GM06990 (cell line): ENCODE measurements at places on chromosomes 4 and X.

- DNase-seq = peak; percentile 40
These were observed 88.6 kb upstream of the TRIM2 start for GRCh38 chr4:153115322-153116290.

DNA sequence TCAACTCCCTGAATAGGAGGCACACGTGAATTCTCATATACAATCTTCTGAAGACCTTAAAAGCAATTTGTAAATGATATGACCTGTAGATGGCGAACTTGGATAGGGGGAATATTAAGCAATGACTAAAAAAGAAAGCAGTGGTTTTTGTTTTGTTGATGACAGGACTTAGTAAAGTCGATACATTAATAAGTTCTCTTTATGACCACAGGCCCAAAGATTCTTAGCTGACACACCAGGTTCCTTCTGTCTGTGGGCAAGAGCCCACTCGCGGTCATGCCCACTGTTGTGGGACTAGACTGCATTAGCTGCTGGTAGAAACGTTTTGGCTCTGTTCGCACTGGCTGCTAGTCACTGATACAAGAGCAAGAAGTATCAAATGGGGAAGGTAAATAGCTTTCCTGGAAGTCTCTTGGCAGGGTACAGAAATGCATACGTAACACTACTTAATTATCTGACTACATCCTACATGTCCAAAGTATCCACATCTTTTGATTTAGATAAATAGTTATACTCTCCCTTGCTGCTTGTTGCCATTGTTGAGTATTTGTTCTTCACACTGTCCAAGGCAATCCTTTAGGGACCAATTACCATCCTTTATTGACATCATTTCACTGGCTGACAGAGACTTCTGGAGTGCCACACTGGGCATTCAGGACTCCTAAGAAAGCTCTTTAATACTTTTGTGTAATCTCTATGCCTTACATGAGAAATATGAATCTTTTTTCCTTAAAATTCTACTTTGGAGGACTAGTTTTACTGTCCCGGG lies 31.0 kb downstream of the ALPK1 start:
- DNase-seq = peak; percentile 46

DNA sequence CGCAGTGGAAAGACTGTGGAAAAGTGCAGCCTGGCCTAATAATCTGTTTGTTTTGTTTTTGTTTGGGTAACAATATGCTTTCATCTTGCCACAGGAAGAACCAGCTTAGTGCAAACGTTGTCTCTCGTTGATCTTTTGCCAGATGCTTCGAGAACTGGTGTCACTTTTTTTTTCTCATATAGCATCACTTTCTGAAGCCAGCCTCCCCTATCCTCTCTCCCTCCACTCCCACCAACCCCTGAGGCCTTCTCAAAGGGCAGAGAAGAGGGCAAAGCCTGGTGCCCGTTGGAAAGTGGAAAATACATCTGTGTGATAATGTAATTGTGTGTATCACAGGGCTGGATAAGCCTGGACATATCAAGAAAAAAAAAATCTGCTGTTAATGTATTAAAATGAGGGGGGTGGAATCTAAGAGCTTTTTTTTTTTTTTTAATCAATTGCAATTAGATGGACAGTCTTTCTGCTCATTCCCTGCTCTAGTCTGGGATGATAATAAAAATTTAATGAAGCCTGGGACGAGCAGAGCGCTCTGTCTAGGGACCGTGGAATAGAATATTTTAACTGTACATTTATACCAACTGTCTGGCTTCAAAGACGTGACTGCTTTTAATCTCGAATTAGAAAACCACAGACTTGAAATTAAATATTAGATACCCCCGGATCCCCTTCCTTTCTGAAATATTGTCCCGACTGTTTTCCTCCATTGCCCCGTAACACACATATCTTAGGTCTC lies 8.1 kb downstream of the POU4F2 start:
- DNase-seq = no peak

GRCh38 chr4:88029556-88029955 lies 22.1 kb downstream of the PKD2 start:
- no peak for DNase-seq

GRCh38 chr4:124803641-124804040 lies 91.1 kb upstream of the ANKRD50 start:
- DNase-seq = no peak

DNA sequence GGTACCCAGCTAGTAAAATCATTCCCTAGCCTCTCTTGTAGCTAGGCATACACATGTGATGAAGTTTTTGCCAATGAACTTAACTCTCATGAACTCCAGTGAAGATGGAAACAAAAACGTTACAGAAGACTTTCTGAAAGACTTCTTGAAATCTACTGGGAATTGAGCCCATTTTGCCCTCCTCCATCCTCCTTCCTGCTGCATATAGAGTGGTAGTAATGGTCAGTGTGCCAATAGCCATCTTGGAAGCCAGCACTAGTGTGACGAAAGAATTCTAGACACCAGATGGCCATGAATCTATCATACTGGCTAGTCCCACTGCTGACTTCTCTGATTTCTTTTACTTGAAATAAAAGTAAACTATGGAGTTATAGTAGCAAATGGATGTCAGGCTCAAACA lies 30.9 kb upstream of the PPA2 start:
- no peak for DNase-seq

DNA sequence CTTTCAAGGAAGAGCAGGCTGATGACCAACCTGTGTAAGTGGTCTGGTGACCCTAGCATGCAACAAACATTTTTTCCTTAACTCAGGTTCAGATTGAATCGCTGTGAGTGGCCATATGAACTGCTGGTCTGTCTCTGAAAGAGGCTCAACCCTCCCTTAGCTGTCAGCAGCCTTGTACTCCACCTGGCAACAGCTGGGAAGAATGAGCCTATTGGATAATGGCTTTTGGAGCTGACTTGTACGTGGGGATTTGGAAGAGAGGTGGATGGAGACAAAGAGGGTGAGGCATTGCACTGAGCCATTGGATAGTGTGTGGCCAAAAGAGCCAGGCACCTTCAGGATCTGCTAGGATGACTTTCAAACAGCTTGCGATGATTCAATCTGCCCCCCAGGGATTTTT lies 35.7 kb upstream of the BMP15 start:
- no peak for DNase-seq

DNA sequence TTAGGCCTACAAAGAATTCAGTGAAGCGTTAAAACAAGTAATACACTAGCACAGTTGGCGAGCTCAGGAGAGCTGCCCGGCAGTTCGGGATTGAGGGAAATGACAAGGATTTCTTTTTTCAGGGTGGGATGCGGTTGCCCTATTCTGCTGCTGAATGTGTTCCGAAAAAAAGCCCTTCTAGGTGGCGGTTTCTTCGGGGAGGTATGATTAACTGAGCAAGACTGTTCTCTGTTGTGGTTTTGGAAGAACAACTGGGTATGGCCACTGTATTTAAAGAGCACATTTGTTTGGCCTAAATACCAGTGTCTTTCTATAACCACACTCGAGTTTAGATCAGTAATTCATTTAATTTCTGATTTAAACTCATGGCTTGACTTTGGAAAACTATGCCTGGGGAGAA lies 459.7 kb upstream of the FAT1 start:
- no peak for DNase-seq

GRCh38 chrX:38806875-38807621 lies 5.8 kb downstream of the MID1IP1 start:
- DNase-seq = no peak

- DNase-seq = no peak
These were observed 298.2 kb upstream of the FSTL5 start for GRCh38 chr4:162461952-162462351.

DNA sequence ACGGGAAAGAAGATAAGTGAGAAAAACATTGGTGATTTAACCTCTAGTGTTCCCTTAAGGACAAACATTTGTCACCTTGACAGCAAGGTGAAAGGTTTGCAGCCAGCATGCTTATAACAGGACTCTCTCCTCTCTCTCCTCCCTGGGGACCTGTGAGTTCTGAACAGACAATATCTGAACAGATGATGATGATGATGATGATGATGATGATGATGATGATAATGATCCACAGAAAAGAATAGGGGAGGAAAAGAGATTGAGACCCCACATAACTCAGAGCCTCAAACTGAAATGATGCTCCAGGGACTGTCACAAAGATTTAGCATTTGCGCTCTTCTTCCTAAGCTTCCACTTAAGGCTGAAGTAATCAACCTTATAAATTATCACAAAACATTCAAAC lies 103.9 kb downstream of the SLC10A7 start:
- DNase-seq = no peak

DNA sequence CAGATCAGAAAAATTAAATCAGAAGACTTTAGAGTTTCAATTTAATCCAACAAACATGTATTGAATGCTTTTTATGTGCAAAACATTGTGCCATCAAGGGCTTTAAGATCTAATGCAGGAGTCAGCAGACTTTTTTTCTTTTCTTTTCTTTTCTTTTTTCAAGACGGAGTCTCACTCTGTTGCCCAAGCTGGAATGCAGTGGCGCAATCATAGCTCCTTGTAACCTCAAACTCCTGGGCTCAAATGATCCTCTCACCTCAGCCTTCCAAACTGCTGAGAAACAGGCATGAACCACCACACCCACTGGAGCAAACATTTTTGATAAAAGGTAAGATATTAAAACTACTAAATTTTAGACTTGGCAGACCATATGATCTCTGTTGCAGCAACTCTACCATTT lies 24.6 kb upstream of the LRBA start:
- DNase-seq = no peak

GRCh38 chr4:40199999-40200874 lies 3.4 kb downstream of the RHOH start:
- peak; percentile 77 for DNase-seq

DNA sequence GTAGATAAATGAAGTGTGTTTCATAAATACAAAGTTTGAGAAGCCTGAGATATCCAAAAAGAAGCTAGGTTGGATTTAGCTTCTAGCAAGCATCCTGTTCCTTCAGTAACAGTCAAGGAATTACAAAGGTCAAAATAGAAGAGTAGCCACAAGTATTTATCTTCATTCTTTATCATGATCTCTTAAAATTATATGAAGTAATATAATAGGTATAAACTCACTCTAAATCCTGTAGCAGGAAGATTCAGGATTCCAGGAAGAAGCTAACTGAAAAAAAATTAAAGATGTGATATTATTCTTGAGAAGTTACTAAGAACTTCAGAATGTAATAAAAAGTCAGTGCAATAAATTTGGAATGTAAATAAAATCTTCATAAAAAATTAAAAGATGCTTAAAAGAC lies 31.1 kb upstream of the RXFP1 start:
- DNase-seq = no peak

- no peak for DNase-seq
These were observed 29.0 kb downstream of the HAND2 start for GRCh38 chr4:173500841-173501591.

GRCh38 chr4:169080981-169081380 lies 70.9 kb upstream of the CBR4 start:
- DNase-seq = no peak

- no peak for DNase-seq
These were observed 363.3 kb downstream of the NAF1 start for GRCh38 chr4:162803378-162803777.

GRCh38 chrX:107738768-107739167 lies 36.8 kb downstream of the TSC22D3 start:
- no peak for DNase-seq

- DNase-seq = no peak
These were observed 556.3 kb downstream of the GALNTL6 start for GRCh38 chr4:172369471-172369959.

DNA sequence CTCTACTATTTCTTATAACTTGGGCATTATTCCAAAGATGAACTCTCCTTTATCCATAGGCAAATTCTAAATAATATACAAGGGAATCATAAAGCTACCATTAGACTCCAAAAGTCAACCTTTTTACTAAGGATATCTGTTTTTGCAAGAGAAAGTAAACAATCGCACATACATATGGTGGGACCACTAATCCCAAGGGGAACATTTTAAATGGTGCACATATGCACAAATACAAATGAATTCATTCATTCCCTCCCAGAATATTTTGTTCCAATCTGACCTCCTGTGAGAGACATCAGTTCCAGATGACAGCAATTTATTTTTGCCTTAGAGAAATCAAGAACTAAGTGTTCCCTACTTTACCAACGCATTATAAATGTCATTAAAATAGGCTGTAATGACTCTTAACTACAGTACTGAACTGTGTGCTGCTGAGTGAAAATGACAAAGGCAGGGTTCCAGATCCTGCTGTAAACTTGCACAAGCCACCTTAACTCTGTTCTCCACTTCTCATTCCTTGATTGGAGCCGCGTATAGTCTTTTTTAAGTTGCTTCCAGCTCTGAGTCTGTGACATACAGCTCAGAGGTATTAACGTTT lies 2.0 kb downstream of the DHX15 start:
- no peak for DNase-seq

- no peak for DNase-seq
These were observed 19.7 kb downstream of the FBXW7 start for GRCh38 chr4:152516156-152516555.

DNA sequence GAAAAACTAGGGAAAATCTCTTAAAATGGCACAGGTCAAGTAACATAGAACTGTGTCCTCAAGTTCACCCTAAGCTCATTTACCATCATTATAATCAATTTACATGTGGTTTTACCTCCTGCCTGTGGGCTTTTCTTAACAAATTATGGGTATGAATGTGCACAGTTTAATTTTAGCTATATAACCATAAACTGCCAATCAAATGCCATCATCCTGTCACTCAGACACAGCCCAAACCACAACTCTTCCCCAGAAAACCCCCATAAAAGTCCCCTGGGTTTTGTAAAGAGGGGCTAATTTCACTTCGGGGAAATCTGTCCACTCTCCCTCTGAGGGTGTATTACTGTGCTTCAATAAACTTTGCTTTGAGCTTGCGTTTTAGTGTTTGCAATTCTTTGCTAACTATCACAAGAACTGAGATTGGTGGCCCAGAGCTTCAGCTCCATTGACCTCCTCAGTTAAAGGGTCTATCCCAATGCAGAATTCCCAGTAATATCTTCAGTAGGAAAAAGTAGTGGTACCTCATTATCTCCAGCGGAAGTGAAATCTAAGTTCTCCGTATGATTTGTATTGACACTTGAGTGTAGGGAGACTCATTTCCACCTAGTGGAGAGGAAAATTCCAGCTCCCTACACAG lies 394.6 kb downstream of the SPOCK3 start:
- peak; percentile 64 for DNase-seq

GRCh38 chr4:28562913-28563312 lies 1702.3 kb downstream of the STIM2 start:
- DNase-seq = no peak

- DNase-seq = no peak
These were observed 117.2 kb upstream of the DDX53 start for GRCh38 chrX:22882543-22882942.

DNA sequence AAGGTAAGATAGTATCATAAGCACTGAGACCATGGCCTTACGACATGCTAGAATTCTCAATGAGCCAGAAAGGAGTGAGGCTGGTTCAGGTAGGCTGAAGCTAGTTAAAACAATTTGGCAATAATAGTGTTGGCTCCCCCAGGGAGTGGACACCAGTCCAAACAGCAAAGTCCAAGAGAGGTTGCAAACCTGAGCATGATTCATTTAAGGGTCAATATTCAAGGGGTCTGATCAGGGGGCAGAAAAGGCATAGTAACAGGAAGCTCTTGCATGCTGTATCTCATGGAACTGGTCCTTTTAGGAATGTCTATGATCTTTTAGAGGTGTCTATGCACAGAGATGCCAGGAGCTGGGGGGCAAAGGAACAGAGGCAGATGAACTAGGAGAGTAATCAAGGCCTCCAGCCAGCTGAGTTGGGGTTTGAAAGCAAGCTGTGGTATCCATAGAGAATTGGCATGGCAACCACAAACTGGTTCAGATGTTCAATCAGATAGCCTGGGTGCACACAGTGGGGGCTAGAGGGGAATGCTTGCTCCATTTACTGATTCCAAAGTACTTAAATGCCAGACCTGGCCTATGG lies 5.1 kb downstream of the GJB1 start:
- no peak for DNase-seq

GRCh38 chr4:186404562-186405134 lies 138.7 kb downstream of the F11 start:
- no peak for DNase-seq

- no peak for DNase-seq
These were observed 364.3 kb downstream of the FBXO8 start for GRCh38 chr4:173919196-173919595.
